ENCODE measurements at places on chromosomes 4 and X.

GRCh38 chr4:58136604-58137003, 1026.4 kb upstream of the IGFBP7 start:
- DNase-seq, result no peak

DNA sequence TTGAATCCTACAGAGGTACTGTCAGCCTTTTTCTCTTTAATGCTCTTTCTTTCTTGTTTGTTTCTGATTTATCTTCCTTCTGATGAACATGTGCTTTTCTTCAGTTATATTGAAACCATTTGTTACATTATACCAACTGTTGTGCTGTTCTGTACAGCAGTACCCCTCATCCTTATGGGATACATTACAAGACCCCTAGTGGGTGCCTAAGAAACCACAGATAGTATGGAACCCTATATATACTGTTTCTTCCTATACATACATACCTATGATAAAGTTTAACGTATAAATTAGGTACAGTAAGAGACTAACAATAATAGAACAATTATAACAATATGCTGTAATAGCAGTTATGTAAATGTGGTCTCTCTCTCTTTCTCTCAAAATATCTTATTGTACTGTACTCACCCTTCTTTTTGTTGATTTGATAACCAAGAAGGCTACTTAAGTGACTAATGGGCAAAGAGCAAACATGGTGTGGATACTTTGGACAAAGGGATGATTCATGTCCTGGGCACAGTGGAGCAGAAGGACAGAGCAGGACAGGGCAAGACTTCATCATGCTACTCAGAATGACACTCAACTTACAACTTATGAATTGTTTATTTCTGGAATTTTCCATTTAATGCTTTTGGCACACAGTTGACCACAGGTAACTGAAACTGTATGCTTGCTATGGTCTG, 10.7 kb upstream of the YIPF7 start:
- DNase-seq, result no peak

DNA sequence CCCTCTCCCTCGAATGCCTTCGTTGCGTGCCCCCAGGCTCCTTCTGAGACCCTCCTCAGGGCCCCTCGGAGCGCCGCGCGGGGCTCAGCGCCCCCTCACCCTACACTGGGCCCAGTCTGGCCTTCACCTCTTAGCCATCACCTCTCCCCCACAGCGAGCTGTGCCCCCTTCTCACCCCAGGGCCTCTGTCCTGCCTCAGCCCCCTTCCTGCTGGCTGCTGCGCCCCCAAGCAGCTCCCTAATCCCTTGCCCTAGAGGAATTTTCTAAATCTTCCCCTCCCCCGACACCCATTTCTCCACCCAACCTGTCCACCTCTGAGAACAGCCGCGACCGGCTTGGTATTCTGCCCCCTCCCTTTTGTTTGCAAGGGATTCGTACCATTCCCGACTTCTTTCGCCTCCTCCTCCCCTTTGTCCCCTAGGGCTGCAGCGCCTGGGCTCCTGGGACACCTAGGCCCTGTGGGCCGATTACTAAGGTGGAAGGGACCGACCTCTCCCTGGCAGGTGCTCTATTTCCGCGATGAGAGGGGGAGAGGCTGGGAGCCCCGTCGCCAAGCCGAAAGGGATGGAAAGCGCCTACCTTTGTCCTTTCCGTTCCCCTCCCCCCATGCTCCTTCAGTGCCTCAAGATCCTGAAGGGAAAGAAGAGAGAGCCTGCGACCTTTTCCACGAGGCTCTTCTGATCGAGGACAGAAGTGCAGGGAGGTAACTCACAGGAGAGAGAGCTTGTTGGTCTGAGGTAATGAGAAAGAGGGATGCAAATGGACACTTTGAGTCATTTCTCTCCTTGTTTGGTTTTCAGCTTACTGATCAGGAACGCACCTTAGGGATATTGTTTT, 10.9 kb downstream of the DLG3 start:
- no peak for DNase-seq

GRCh38 chrX:72121383-72121782, 10.3 kb downstream of the RTL5 start:
- peak; percentile 80 for DNase-seq

- no peak for DNase-seq
These were observed 146.9 kb downstream of the DCHS2 start for GRCh38 chr4:154344686-154345085.

- DNase-seq, result no peak
These were observed 1871.6 kb upstream of the IGFBP7 start for GRCh38 chr4:58981828-58982227.

DNA sequence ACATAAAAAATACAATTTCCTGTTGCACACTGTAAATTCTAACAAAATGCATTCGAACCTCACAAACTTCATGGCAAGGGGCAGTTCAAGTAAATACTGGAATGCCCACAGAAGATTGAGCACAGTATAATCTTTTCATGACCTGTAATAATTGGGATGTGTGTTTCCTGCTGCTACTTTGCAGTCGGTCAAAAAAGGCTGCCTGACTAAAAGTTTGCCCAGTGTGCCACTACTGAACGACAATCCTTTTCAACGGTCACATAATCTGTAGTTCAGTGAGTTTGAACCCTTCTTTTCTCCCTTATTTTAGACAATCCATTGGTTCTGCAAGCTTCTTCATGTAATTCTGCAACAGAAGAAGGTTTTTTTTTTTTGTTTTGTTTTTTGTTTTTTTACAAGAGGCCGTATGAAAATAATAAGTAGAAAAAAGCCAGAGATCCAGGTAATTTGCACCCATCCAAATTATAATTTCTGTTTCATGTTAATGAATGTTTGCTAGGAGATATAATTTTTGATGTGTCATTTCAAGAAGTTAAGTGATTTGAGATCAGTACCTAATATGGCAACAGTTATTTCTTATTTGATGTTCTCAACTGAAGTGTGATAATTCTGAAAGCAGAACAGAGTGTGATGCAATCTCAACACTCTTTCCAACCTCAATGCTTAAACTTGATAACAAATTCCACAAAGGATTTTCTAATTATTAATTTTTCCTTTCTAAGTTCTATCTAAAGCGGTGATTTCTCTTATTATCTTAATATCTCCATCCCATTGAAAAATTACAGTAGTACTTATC, 237.6 kb downstream of the FSTL5 start:
- peak; percentile 46 for DNase-seq

DNA sequence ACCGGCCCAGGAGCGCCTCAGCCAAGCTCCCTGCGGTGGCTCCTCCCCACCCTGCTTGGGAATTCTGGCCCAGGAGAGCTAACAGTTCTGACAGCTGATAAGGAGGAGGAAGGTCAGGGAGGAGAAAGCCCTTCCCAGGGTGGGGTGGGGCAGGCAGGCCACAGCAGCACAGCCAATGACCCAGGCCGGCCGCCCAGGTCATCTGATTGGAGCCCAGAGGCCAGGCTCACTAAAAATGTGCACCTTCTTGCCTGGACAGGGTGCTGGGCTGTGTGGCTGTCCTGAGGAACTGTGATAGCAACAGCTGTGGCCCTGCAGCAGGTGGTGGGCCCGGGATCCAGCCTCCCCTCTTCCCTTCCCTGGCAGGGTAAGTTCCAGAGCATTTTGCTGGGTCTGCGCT, 17.2 kb upstream of the SH3TC1 start:
- DNase-seq, result no peak

- no peak for DNase-seq
These were observed 17.9 kb upstream of the CDKN2AIP start for GRCh38 chr4:183426507-183426906.

GRCh38 chrX:130173190-130173895, 1.6 kb downstream of the RAB33A start:
- DNase-seq, result peak; percentile 82

DNA sequence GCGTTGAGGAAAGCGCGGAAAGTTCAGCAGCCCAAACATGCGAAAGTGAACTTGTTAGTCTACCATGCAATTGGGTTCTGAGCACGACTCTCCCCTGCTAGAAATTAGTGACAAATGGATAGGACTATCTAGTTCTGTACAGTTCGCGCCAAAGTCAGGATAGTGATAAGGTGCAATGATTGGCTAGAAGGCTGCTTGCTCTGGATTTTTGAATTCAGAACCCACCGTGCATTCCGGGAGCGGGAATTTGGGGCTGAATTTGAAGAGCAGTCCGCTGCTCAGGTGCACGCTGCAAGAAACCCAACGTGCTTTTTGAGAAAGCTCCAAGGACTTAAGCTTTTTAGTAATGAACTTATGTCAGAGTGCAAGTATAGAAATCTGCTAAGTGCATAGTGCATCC, 732 bp upstream of the ESX1 start:
- no peak for DNase-seq

- no peak for DNase-seq
These were observed 492.3 kb upstream of the FAM241A start for GRCh38 chr4:111652986-111653385.

DNA sequence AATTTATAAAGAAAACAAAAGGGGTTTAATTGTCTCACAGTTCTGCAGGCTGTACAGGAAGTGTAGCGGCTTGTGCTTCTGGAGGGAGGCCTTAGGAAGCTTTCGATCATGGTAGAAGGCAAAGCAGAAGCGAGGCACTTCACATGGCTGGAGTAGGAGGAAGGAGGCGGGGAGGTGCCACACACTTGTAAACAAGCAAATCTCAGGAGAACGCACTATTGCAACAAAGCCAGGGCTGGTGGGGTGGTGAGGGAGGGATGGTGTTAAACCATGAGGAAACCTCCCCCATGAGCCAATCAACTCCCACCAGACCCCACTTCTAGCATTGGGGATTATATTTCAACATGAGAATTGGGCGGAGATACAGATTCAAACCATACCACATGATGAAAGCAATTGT, 1116.3 kb downstream of the FAT4 start:
- no peak for DNase-seq

DNA sequence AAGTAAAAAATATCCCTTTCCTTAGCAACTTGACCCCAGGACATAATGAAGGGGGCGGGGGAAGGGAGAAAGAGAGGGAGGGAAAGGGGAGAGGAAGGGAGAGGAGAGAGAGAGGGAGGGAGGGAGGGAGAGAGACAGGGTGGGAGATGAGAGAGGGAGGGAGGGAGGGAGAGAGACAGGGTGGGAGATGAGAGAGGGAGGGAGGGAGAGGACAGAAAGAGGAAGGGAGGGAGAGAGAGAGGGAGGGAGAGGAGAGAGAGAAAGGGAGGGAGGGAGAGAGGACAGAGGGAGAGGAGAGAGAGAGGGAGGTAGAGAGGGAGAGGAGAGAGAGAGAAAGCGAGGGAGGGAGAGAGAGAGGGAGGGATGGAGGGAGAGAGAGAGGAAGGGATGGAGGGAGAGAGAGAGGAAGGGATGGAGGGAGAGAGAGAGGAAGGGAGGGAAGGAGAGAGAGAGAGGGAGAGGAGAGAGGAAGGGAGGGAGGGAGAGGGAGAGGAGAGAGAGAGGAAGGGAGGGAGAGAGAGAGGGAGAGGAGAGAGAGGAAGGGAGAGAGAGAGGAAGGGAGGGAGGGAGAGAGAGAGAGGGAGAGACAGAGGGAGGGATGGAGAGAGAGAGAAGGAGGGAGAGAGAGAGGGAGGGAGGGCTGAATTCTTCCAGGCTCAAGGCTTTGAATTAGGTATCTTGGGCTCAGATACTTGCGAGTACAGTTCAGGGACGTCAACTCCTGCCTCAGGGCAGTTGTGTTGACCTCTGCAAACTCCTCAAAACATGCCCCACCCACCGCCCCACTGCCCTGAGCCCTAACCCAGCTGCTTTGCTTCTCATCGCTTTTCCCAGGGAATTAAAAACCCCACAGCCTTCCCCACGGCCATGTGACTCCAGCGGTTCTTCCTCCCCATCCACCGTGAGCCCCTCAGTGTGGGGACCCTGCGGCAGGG, 40.0 kb upstream of the ADRA2C start:
- no peak for DNase-seq

DNA sequence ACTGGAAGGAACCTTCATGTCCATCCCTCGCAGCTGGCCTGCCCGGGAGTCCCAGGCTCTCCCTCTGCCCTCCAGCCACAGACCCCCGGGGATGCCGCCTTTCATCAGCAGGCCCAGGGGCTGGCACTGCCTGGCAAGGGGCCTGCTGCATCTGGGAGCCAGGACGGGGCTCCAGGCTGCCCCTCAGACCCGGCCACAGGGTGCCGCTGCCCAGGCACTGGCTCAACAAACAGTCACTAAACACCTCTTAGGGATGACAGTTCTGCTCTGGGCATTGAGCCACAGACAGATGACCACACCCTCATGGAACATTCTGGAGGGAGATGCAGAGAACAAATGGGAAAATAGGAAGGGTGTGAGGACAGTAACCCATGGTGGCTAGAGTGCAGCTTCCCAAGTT, 109.3 kb downstream of the HMX1 start:
- DNase-seq, result no peak

Measured in iris pigment epithelial cell (primary cell).